ENCODE measurements at places on chromosomes 7 and 10. TPM values are rescaled to one million over a fixed set of nuclear protein-coding genes. Genes with fewer than 3 reads are reported as not detected.

Gene ZCWPW1
- total RNA-seq: 2.1 TPM

DNA sequence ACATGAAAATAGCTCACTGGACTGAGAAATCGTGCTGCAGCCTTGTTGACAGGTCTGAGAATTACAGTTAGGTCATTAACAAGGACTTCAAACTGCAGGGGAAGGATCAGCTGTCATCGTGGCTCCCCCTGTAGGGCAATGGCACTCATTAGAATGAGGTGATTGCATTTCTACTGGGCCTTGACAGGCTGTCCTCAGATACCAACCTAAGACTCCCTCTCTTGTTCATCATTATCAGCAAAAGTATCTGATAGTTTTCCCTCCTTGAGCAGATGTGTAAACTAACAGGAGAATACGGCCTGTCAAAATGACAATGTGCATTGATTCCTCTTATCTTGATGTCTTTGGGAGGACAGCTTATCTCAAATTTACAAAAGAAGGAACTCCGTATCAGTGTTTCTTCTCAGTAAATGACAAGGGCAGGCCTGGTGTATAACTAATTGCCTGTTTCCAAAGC lies 648.5 kb upstream of the LRRN3 start:
- DNase-seq: no peak

Gene HOXA4
- 1.6 TPM for total RNA-seq

DNA sequence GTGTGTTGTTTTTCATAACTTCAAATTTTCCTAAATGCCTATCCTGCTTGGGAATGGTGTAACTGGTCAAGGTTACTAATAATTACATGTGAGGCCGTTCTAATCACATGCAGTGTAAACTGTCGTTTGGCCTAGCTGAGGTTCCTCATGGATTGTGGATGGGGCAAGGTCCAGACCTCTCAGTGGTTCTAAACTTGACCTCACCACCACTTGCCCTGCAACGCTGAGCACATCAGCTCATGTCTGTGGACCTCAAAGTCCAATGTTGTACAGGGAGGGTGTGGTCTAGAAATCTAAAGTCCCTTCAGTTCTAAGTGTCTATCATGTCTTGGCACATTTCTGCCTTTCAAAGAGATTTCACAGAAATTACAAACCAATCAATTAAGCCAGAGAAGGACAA lies 15.6 kb downstream of the RBP3 start:
- DNase-seq: no peak

GRCh38 chr7:93231799-93232672 lies at the start of gene VPS50:
VPS50 (plus strand) TSS chr7:93232366; CDS start chr7:93232468, 102 bp downstream.
- peak; percentile 95 for DNase-seq

DNA sequence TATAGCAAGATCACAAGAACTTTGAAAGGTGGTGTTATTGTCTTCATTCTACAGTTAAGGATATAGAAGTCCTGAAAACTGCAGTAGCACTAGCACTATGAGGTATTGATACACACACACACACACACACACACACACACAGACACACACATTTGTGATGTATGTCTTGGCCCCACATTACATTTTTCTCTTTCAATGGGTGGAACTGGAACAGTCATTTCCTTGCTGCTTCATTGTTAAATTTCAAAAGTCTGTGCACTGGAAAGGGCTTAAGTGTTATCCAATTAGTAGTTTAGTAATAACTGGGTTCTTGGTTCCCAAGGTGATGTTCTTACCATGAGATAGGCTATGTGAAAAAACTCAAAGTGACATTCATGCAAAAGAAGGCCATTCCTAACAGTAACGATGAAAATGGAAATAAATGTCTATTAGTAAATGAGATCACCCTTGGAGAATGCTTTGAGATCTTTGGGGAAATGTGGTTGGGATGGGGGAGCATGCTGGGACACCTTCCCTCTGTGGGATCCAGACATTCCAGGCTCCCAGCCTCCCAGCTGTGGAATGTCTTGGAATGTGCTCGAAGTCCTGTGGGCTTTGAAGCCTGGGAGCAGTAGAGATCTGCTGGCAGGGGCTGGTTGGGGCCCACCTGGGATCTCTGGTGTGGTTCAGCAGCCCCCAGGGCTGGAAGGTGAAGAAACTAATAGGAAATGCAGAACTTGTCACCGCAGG lies 37.4 kb upstream of the CALD1 start:
- DNase-seq: no peak
